ENCODE measurements at places on chromosomes 2 and 18. TPM values are rescaled to one million over a fixed set of nuclear protein-coding genes. Genes with fewer than 3 reads are reported as not detected.
A peak's percentile ranks its signal among the peaks of the same experiment; 100 is the strongest.

MYO3B gene
- not detected for total RNA-seq

HOXD3 gene
- total RNA-seq = 10.9 TPM

SERPINB3 gene
- total RNA-seq = not detected

SULT1C4 gene
- not detected for total RNA-seq

PLCL1 gene
- 0.11 TPM for total RNA-seq

FBLN7 gene
- 0.68 TPM for total RNA-seq

ZC3H6 gene
- 0.69 TPM for total RNA-seq

CRACDL gene
- total RNA-seq = 1.3 TPM

DNA sequence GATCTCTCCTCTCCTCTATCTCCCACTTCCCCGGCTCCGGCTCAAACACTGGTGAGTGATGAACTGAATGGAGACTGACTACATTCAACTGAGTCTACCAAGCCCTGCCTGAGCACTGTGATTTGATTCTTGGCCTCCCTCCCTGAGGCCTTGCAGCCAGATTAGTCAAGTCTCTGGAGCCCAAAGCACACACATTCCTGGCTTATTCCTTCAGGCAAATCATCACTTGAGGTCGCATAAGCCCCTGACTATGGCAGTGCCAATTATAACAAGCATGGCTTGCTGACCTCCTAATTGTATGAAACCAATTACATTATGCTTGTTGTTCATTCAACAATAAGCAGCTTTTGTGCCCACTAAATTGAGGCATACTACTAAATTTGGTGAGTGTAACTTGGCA, 34.6 kb downstream of the EFEMP1 start:
- DNase-seq = peak; percentile 62

DNA sequence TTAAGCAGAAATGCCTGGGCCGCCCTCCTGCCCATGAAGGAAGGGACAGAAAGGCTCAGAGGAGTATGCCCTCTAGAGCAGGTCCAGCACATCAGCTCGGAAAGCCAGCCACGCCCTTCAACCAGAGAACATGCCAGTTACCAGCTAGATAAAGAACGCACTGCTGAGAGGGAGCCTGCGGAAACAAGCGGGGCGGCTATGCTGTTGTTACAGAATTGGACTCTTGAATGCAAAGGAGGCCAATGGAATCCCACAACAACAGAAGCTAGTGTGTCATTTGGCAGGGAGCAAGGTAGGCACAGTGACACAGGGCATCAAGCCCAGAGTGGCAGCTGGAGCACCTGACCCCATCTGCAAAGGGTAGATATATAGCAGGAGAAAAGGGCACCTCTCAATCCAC, 242.9 kb upstream of the ID2 start:
- no peak for DNase-seq

DNA sequence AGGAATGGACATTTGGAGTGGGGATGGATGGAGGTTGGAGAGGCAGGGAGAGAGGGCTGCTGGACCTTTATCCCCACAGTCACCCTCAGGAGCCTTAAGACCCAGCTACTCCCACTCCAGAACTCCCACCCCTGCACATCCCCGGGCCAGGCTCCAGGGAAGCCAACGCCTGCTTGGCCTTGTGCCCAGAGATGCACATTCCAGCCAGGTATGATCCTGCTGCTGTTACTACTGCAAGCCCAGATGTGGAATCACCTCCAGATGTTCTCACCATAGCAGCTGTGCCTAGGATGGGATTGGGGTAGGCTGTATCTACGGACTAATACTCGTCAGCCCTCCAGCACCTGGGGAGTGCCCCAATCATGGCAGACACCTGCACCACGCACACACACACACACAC, 71.7 kb downstream of the ZFP36L2 start:
- DNase-seq = no peak

DNA sequence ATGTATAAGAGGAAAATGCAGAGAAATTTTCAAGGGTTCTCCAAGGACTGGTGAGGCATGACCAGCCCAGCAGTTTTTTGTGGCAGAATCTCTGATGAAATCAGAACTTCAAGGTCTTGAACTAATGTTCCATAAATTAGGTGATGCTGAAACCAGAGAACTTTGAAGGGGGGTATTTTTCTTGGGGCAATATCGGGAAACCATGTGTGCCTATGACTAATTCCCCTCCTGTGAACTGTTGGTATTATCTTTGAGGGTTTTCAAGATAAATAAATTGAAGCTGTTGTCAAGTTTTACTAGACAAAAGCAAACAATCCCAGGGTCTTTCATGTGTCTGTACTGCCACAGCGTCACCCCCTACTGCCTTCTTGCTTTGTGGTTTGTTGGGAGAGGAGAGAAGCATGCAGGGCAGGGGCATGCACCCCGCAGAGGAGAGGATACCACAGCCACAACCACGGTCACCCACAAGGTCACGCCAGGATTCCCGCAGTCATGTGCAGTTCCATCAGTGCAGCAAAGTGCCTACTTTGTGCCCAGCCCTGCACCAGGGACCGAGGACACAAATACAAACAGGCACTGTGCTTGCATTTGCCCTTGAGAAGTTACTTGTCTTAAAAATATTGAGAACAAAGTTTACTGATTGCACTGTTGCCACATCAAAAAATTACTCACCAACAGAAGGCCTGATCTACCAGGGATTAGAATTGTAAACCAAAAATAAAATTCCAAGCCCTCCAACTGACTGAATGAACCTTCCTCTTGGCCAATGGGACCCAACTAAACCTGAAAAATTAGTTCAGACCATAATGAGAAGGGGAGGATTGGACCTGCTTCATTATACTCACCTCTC, 413.3 kb upstream of the TRIB2 start:
- DNase-seq = peak; percentile 96

DNA sequence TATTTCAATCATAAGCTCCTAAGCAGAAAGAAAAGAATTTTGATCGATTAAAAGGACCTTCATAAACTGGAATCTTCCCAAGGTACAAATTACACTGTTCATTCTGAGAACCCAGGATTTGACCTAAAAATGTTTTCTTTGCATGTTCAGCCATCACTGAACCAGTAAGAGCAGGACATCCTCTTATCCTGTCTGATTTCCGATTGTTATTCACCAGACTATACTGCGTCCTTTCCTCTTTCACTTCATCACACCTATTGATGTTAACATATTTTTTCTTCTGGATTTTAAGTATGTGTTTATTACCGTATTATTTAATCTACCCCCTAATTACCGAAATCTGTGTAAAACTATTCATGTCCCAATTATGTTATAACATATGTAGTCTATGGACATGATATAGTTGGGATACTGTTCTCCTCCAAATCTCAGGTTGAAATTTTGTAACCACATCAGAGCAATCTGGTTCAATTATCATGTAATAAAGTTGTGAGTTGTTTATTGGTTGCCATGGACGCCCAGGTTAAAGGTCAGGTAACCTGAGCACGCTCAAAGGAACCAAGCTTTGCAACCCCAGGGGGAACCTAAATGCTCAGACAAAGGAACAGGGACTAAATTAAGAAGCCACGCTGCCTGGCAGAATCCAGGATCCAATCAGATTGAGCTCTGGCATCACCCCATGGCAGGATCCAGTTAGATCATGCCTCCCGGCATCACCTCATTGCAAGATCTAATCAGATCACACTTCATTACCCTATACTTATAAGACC, 11.6 kb upstream of the TBC1D8 start:
- DNase-seq = no peak

DNA sequence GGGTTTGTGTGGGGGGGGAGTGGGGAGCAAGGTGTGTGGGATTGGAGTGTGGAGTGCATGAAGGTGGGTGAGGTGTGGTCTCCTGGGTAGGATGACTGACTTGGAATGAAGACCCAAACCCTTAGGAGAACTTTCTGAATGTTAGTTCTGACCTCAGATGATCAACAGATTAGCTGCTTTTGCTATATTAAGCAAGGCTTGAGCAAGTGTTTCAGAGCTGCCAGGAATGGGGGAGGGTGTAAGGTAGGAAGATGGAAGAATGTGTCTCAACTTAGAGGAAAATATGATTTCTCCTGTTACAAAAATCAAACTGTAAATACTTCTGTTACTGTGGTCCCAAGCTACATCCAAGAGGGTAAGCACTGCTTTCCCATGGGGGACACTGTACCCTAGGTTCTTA, 273.6 kb downstream of the TGIF1 start:
- no peak for DNase-seq

DNA sequence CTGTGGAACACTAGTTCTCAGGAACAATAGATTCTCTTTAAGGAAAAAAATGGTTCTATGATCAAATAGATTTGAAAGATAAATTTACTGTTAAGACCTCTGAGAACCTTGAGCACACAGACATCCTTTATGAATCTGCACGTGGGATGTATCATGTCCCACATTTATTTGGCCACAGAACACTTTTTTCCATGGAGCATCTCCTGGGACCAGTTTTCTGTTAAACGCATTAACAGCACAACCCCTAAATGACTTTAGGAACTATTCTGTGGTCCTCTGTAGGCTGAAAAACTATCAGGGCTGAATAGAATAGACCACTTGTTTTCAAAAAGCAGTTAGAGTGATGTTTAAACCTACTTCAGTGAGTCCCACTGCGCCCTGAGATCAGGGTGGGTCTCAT, 132.2 kb upstream of the PID1 start:
- DNase-seq = no peak

GRCh38 chr2:188845692-188846091, 128.5 kb upstream of the COL3A1 start:
- no peak for DNase-seq

GRCh38 chr18:3481696-3482210, 31.8 kb downstream of the TGIF1 start:
- DNase-seq = no peak

DNA sequence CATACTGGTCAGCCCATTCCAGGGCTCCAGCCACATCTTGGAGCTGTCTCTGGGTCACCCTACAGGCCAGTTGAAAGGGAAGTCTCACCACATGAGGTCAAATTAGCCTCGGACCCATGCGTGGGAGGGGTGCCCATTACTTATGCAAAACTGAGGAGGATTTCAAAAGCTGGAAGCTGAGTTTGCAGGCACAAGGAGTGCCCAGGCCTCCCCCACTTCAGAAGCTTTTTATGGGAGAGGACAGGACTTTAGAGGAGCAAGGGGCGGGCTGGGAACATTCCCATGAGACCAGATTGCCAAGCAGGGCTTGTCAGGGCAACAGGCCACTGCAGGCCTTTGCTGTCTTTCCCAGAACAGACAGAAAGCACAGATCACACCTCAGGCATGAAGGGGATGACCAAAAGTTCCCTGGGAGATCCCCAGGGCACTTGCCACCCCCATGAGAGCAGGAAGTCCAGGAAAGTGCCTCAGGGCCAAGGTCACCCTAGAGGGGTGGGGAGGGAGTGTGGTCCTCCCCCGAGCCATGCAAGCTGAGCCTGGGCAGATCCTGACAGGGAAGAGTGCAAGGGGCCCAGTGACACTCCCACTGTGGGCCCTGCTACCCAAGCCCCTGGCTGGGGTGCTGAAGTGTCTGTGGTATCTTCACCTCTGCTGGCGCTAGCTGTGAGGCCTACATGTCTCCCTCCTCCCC, 267.7 kb downstream of the BCL11A start:
- no peak for DNase-seq

DNA sequence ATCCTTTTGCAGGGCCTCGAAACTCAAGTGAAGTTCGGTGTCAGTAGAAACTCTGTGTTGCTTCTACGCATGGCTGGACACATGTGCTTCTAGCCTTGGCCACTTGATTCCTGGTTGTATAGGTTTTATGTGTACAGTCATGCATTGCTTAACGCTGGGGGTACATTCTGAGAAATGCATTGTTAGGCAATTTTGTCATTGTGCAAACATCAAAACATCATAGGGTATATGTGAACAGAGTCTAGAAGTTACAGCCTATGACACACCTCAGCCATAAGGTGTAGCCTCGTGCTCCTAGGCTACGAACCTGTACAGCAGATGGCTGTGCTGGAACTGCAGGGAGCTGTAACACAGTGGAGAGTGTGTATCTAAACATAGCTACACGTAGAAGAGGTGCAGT, 39.4 kb downstream of the TMEM18 start:
- DNase-seq = no peak

DNA sequence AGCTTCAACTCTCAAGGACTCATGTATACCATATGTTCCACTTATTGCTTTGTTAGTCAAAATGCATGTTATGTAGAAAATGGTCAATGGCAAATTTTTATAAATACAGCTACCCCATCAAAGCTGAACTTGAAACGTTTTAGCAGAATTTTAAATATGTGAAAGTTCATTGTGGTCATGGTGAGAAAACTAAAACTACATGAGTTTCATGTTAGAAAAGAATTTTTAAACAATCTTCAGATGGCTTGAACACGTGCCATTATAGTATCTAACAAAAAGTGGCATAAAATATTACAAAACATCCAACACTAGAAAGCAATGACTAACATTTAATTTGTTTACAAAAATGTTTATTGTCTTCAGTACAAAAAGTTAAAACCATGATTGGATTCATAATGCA, 246.0 kb upstream of the KCNJ3 start:
- no peak for DNase-seq

GRCh38 chr18:79740521-79741361, 57.0 kb upstream of the KCNG2 start:
- no peak for DNase-seq

DNA sequence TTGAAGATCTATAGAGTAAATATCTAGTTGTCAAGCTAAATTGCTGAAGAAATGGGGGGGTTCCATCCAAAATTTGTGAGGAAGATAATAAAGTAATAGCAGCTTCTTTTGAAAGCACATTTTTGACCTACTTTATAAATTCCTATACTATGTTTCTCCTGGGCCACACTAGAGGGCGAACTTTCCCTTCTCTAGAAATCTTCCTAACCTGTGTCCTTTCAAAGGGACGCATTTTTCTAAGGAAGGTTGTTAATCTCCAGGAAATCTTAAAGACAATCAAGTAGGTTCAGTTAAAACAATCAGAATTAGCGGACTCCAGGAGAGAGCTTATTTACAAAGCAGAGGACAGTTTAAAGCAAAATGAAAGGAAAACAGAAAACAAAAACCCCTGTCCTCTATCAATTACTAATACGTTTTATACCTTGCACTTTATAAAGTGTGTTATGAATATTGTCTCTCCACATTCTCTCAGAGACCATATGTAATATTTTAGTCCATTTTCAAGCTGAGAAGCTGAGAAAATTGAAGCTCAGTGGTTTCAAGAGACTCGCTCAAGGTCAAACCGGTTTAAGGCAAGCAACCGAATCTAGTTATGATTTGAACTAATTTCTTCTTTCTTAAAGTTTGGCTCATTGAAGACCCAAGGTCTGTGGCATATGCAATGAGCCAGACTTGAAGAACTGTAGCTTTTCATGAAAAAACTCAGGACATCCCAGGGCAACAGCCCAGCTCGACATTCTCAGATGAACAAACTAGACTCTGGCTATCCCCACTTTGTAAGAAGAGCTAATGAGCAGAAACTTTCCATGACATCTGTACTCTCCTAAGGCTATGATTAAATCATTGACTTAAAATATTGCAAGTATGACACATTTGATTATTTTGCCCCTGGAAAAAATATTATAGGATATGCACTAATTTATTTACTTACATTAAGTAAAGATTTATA, 273.6 kb downstream of the PAX3 start:
- DNase-seq = peak; percentile 46

DNA sequence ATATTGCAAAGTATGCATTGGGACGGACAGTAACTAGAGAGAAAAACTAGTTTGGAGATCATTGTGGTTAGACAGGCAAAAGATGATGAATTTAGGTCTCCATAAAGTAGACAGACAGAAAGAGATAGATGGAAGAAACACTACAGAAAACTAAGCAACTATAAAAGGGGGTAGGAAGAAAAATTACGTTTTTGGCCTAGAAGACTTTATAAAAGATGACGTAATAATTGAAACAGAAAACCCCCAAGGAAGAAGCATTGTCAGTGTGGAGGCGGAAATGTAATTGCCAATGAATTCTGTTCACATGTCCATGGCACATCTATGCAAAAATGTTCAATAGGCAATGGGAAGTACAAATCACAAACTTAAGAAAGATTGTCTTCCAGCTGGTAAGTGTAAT, 1211.5 kb upstream of the ZEB2 start:
- no peak for DNase-seq
